ENCODE measurements at places on chromosomes 16 and 17.

DNA sequence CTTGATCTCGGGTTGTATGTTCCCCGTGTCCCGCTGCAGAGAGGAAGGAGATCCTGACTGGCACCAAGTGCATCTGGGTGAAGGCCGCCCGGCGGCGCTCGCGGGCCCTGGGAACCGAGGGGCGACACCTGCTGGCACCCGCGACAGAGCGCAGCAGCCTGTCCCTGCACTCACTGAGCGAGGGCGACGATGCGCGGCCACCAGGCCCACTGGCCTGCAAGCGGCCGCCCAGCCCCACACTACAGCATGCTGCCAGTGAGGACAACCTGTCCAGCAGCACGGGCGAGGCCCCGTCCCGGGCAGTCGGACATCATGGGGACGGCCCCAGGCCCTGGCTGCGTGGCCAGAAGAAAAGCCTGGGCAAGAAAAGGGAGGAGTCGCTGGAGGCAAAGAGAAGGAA, 7.5 kb downstream of the BTBD17 start:
- DNase-seq: no peak

GRCh38 chr17:17235212-17236174, 1.5 kb downstream of the FLCN start:
- DNase-seq: peak; percentile 13

DNA sequence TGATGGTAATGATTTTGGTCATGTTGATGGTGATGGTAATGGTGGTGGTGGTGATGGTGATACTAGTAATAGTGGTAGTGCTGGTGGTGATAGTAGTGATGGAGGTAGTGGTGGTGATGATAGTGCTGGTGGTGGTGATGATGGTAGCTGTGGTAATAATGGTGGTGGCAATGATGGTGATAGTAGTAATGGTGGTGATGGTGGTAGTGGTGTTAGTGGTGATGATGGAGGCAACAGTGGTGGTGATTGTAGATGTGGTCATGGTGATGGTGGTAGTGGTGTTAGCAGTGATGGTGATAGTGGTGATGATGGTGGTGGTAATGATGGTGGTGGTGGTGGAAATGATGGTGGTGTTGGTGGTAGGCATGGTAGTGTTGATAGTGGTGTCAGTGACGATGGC, 127.0 kb upstream of the RPL38 start:
- no peak for DNase-seq

GRCh38 chr17:37746617-37747016, 1.8 kb upstream of the HNF1B start:
- DNase-seq: no peak

- DNase-seq: peak; percentile 24
Observed at GRCh38 chr16:31458073-31458843, 1.0 kb upstream of the ARMC5 start.

GRCh38 chr17:28744104-28744971, 527 bp downstream of the TRAF4 start:
- peak; percentile 82 for DNase-seq

DNA sequence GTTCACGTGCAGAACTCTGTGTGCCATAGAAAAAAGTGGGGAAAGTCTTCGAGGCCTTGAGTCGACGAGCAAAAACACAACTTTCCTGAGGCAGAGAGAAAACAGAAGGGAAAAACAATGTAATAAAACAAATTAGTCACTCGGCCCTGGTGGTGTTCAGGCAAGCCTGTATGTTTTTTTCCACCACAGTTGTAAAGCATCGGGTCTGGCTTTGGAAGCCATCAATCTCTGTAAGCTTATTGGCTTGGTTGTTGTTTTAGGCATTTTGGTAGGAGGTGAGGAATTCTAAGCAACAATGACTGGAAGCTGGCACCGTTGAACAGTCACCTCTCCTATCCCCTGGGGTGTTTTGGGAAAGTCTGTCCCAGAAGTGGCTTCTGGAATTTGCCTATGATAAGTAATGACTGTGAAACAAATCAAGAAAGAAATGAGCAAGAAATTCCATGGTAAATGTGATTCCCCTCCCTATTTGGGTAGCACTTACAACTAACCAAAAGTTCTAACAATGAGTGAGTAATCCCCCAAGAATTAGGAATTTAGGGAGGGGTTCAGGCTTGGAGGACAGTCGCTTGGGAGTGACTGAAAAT, 2.8 kb downstream of the CDH13 start:
- DNase-seq: no peak
